ENCODE measurements at places on chromosomes 2 and 18.

DNA sequence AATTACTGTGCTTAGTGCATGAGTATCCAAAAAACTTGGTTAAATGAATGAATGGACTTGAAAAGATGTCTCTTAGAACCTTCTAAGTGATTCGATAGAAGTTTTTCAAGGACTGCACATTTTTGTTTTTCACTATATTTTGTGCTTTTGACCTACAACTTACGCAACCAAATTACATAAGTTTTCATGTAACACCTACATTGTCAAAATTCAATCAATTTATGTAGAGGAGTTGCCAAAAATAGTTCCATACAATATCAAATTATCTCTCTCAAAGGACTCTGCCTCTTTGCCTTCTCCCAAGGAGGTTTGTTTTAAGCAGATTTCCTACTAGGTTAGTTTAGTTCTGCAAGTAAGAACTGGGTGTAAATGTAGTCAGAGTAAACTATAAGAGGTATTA is 10.3 kb downstream of the MARCHF7 start:
- DNase-seq, result no peak

DNA sequence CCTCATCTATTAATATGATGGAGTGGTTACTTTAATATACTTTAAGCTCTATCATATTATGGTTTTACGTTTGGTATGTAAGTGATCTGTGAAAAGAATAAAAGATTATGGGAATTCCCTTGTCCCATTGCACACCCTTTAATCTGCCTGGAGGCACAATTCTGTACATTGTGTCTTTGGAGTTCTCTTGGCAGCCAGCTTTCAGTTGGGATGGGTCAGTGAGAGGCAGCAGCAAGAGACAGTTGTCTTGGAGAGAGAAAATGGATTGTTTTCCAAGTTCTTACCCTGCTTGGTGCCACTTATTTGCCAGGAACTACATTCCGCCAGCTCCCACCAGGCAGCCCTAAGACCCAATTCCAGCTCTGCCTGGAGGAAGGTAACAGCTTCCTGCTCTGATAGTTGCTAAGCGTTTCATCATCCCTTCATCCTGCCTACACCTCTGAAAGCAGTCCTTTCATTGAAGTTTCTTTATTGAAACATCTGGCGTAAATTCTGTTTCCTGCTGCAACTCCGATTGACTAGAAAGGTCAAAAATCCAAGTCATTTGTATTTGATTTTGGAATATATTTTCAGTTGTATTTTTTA is 365.2 kb downstream of the AKAIN1 start:
- no peak for DNase-seq

DNA sequence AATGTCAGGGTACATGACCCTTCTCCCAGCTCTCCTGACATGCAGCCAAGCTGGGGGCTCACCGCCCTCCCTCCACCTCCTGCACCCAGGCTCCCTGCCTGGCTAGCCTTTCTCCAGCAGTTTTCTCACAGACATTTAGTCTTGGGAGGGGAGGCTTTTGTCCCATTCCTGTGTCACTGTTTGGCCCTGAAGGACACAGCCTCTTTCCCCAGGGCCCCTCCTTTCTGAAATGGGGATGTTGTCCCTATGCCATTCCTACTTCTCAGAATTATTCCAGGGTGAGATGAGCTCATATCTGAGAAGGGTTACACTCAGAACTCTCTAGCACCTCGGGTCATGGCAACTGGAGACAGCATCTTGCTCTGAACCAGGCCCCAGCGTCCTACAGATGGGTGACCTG is 47.3 kb upstream of the MRPL33 start:
- DNase-seq, result no peak

DNA sequence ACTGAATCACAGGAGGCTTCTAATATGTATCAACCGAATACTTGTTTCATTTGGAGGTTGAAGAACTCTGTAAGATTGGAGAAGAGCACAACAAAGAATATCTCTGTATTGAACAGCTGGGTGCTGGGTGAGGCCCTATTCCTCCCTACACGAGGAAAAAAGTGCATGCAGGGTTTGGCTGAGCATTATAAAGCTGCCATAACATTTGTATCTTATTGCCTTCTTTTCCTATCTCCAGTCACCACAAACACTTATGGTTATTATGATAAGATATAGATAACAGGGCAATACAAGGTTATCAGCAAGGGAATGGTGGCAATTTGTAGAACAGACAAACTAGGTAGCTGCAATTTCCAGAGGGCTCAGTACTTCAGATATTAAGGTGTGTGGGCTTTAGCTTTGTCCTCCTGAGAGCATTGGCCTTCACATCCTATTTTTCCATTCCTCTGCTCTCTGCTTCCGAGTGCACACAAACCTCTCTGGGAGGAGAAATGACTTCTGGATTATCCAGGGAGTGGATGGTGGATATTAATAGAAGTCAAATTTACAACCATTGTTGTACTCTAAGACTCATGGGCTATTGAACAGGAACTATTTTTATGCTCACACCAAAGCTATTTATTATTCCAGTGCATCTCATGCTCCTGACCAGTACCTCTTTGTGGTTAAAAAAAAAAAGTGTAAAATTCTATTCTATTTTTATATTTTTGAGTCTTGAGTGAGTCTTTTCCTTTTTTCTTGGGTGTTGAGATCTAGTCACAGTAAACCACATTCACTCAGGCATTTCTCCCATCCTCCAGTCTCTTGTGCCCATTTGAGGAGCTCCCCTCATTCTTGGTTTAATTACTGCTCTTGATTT is 248.4 kb downstream of the ETAA1 start:
- DNase-seq, result no peak

- DNase-seq, result no peak
Measured at GRCh38 chr2:223306371-223306770, 254.4 kb downstream of the KCNE4 start.

DNA sequence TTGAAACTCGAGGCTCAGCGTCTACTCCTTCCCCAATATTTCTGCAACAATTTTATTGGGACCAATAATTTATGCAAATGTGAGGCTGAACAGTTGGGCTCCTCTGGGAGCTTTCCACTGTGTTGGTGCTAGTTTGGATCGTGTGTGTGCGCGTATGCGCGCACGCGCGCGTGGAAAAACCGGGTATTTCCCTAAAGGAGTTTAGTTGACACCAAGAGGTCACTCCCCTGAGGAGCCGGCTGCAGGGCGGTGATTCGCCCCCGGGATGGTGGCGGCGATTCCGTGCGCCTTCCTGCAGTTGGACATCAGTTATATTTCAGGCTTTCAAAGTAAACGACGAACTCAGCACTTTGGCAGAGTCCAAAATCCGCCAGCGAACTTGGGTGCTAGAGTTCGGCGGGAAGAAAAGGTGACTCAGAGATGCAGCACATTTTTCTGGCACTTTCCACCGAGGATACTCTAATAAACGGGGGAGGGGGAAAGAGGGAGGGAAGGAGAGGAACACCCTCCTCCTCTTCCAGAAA is 186.5 kb upstream of the FANCL start:
- peak; percentile 87 for DNase-seq

DNA sequence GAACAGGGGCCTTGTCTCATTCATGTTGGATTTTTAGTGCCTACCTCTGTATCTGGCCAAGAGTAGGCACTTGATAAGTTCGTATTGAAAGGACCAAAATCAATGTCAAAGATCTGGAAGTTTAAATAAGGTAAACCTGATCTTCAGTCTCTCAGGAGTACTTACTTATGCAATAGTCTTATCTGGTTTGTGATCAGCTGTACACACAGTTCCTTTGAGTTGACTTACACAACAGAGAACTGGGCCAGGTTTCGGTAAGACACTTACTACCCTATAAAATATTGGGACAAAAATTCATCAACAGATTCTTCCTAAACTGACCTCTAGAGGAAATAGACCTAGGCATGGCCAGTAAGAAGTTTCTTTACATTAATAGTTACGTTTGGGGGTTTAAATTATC is 113.6 kb upstream of the NXPH2 start:
- no peak for DNase-seq

GRCh38 chr2:130845505-130846085 is 8.9 kb downstream of the ARHGEF4 start:
- no peak for DNase-seq

GRCh38 chr18:32707147-32707546 is 65.7 kb downstream of the KLHL14 start:
- no peak for DNase-seq

DNA sequence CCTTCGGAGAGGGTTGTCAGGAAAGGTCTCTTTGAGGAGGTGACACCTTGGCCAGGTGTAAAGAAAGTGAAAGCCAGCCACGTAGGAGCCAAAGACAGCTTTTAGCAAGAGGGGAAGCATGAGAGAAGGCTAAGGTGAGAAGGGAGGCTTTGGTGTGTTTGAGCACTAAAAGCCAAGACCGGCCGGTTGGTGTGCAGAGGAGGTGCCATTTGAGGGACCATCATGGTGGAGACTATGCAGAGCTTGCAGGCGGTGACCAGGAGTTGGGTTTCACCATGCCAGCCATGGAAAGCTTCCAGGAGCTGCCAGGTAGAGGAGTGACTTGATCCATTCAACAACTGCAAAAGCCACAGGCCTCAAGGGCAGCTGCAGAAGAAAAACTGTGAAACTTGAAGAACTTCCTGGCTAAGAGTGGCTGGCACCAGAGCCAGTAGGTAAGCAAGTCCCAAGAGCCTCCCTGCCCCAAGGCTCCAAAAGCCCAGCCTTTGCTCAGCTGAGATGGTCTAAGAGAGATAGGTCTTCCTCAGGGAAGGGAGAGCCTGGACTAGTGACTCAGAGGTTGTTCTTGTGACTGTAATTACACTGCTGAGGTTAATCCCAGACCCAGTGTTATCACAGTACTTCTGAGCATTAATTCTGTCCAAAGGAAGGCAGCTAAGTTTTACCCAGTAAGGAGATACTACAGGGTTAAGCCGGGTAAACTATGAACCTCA is 319.0 kb downstream of the BCL11A start:
- DNase-seq, result no peak

DNA sequence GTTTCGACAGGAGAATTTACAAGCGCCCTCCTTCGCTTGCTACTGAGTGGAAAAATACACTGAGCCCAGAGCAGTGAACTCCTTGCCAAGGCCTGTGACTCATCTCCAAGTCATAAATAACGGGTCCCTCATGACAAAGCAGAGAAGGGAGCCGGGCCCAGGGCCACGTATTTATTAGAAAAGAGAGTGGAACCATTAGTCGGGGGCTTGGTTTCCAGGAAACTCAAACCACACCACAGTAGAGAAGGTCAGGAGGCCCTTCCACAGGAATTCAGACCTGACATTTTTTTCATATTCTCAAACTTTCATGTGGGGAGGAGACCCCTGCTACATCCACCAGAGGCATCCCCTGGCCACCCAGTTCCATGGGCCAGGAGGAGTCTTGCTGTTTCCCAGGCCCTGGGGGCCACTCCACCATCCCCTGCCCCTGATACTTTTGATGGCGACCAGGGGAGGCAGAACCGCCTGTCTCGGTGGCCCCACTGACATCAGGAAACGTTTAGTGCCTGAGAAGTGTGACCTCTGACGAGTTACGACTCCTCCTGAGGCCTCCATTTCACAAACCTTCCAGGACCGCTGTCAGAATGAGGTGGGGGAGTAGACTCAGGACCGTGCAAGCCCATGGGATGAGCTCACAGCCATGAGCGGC is 289.7 kb downstream of the DYSF start:
- no peak for DNase-seq

DNA sequence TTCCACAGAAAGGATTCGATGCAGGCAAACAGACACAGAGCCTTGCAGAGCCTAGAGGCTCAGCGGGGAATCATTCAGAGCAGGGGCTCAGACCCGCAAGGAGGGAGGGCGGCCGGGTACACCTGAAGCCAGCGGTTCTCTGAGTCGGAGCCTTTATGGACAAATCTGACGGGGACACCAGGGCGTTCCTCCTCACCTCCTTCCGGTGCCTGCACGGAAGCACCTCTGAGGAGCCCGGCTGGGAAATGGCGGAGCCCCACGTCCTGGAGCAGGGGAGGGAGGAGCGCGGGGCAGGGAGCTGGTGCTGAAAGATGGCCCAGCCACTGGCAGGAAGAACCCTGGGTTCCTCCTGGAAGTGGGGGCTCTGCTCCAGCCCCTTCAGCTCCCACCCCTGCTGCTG is 193.5 kb upstream of the ALKAL2 start:
- no peak for DNase-seq

DNA sequence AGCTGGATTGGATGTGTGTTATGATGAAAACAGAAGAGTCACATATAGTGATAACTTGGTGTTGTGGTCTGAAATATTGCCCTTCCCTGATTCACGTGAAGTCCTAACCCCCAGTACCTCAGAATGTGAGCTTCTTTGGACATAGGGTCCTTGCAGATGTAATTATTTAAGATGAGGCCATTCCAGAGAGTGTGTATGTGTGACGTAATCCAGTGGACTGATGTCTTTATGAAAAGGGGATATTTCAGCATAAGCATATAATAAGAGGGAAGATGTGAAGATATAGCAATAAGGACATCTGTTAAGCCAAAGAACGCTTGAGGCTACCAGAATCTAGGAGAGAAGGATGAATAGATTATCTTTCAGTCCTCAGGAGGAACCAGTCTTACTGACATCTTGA is 62.5 kb downstream of the LTBP1 start:
- no peak for DNase-seq

DNA sequence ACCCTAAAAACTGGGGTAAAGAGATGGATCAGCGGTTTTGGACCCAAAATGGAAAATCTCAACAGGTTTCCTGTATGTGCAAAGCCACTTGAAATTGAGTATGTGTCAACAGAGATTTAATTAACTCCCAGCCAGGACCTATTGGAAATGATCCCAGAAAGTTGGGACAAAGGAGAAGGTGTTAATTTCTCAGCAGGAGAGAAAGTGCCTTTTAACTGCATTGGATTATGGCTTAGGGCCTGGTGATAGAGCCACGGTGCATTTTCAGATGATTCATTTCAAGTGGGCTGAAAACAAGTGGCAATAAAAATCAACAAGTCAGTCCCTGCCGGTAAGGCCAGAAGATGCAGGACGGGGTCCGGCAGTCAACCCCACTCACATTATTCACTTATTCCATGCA is 80.2 kb upstream of the BCL11A start:
- DNase-seq, result no peak

GRCh38 chr18:1849386-1849785 is 721.9 kb downstream of the METTL4 start:
- no peak for DNase-seq

DNA sequence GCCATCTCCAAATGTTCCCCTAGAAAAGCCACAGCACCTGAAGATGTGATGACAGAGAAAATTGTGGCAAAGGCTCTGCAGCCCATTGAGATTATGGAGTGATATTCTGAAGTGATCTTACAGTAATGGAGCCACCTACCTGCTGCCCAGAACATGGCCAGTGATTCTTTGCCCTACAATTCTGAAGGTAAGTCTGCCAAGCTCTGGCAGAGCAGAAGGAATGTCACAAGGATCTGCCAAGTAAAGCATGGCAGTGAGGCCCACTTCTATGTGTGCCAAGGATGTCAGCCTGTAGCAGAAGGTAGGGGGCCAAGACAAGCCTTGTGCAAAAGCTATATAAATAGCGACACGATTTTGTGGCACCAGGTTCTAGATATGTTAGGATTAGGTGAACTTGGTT is 155.1 kb downstream of the RND3 start:
- no peak for DNase-seq

DNA sequence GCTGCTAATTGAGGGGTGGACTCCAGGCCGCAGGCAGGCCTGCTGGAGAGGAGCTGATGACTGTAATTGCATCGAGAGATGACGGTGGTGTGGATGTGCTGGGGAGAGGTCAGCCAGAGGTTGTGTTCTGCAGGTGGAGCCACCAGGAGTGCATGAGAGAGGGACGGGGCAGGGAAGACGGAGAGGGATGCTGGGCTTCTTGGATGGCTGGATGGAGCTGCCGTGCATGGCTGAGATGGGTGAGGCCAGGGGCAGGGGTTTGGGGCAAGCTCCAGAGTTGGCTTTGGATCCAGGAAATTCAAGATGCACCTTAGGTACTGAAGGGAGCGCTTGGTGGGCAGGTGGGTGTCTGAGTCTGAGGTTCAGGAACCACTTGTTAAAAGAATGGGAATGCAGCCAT is 77.2 kb downstream of the SH3BP4 start:
- no peak for DNase-seq
